Activated T-helper 1 cell treated with anti-CD3 and anti-CD28 coated beads, Interleukin-12 subunit alpha, Interleukin-12 subunit beta, Interleukin-2, Interleukin-4 antibody, amounts not matched to agents 30 ng/mL and 10 ng/mL and 1 ng/mL, durations not matched to agents 14 hours and 24 hours and 36 hours (primary cell): ENCODE measurements at places on chromosomes 13 and 19. TPM values are rescaled to one million over a fixed set of nuclear protein-coding genes. Genes with fewer than 3 reads are reported as not detected.

The GZMM gene
- total RNA-seq, result 52.7 and 55.6 TPM in 2 replicates

DNA sequence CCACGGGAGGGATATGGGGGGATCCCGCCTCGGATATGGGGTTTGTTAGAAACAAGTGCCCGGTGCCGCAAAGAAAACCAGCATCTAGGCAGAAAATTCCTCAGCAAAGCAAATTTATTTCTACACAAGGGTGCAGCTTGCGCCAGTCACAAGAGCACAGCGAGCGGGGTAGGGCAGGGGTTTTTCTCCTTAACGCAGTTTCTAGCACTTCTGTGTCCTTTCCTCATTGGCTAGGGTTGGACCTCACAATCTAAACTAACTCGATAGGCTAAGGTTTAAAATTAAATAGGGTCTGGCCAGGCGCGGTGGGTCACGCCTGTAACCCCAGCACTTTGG is 595 bp downstream of the ZNF440 start:
- no peak for DNase-seq
- peaks cover 18% of the 10 kb centered on the region for H3K36me3 ChIP-seq
- H3K4me1 ChIP-seq, result peaks cover 13% of the 10 kb centered on the region
- H3K27ac ChIP-seq, result no peak overlapping the region
- peaks cover 1% of the 10 kb centered on the region for H3K27me3 ChIP-seq

DNA sequence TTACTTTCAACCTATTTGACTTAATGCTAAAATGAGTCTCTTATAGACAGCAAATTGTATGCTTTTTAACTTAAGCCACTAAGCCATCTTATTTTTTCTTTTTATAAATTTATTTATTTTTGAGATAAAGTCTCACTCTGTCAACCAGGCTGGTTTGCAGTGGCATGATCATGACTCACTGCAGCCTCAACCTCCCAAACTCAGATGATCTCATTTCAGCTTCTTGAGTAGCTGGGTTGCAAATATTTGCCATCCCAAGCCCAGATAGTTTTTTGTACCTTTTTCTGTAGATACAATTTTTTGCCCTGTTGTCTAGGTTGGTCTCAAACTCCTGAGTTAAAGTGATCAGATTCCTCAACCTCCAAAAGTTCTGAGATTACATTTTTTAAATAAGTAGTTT is 27.1 kb downstream of the ZNF714 start:
- H3K27me3 ChIP-seq, result no peaks in the 10 kb centered on the region
- no peak for DNase-seq
- peaks cover 65% of the 10 kb centered on the region for H3K36me3 ChIP-seq
- no peaks in the 10 kb centered on the region for H3K4me1 ChIP-seq

The VSTM1 gene
- total RNA-seq, result not detected in 2 replicates

The APOE gene
- total RNA-seq, result 0.41 and 0.42 TPM in 2 replicates

DNA sequence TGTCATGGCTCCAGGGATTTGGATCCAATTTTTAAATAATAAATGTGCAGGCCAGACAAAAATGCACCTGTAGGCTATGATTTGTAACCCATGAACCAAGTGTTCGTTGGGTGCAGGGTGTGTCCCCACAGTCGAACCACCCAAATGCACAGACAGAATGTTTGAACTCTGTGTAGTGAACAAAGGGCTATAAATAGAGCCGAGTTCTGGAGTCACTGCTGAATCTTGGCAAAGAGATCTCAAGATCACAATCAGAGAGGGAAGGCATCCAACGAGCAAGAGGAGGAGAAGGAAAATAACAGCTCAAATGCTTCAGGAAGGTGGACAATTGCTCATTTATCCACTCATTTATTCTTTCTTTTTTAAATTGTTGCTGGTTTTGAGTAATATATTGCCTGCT is 547.9 kb downstream of the FGF9 start:
- H3K27me3 ChIP-seq, result peaks cover 8% of the 10 kb centered on the region
- H3K4me1 ChIP-seq, result no peaks in the 10 kb centered on the region
- no peak overlapping the region for H3K4me3 ChIP-seq
- no peak overlapping the region for H3K27ac ChIP-seq
- H3K36me3 ChIP-seq, result no peaks in the 10 kb centered on the region

- peaks cover 56% of the 10 kb centered on the region for H3K4me1 ChIP-seq
- peak overlapping the region; percentile 49 for H3K4me3 ChIP-seq
- peaks cover 9% of the 10 kb centered on the region for H3K36me3 ChIP-seq
- no peak for DNase-seq
Observed at GRCh38 chr13:42356184-42356575, 84.2 kb downstream of the AKAP11 start.

DNA sequence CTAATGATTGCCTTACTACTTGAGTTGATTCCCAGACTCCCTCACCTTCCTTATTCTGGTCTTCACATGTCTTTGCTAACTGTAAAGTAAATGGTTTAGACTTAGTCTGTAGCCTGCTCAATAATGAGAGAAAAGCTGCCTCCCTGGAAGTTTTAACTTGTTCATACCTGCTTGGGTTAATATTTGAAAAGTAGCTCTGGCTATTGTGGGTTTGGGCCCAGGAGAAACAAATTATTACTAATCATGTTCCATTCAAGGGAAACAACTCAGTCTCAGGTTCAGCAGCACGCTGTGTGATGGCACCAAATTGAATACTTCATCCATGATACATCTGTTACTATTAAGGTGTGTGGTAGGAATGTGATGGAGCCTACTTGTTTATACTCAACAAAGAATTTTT is 75.0 kb downstream of the ZMYM2 start:
- H3K27ac ChIP-seq, result no peak overlapping the region
- no peak overlapping the region for H3K4me3 ChIP-seq
- peaks cover 31% of the 10 kb centered on the region for H3K36me3 ChIP-seq
- H3K4me1 ChIP-seq, result peaks cover 6% of the 10 kb centered on the region

GRCh38 chr13:45907503-45907902 is 56.0 kb upstream of the SIAH3 start:
- H3K36me3 ChIP-seq, result no peaks in the 10 kb centered on the region
- peaks cover 2% of the 10 kb centered on the region for H3K27me3 ChIP-seq
- no peak overlapping the region for H3K27ac ChIP-seq
